Stimulated activated CD8-positive, alpha-beta memory T cell treated with anti-CD3 and anti-CD28 coated beads, Interleukin-4, amount 100 ng/mL, for 24 hours (primary cell): ENCODE measurements at places on chromosomes 2 and 18.

- no peak for DNase-seq
These were observed 800.2 kb downstream of the PLCL1 start for GRCh38 chr2:198604599-198604998.

DNA sequence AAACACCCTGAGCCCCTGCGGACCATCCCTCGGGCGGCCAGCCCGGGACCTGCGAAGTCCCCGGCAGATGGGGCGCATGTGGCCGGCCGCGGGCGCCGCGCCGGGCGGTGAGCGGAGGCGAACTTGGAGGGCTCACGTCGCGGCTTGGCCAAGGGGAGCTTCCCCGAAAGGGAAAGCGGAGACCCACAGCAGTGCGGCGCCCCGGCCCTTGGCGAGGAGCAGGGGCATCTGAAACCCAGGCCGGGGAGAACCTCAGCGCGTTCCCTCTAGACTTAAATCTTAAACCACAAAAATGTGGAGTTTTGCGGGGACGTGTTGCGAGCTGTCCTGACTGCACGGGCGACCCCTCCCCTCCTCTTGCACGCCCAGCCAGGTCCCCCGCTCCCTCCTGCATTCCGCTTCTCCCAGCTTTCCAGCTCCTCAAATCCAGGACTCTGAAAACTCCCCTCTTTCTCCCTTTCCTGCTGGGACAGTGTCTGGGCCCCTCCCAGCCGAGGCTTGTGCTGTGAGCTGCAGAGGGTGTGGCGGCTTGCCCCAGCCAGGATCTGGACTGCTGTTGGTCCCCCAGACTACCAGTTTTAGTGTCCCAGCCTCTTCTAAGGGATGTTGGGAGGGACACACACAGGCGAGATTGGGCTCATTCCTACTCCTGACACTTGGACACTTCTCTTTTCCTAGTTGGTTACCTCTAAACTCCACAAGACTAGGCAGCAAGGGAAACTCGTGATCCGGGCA is 1.3 kb downstream of the FMNL2 start:
- no peak for DNase-seq

- no peak for DNase-seq
These were observed 31.4 kb downstream of the KCNIP3 start for GRCh38 chr2:95328358-95329125.

GRCh38 chr18:21559195-21559594 is 41.3 kb downstream of the ESCO1 start:
- DNase-seq = no peak

DNA sequence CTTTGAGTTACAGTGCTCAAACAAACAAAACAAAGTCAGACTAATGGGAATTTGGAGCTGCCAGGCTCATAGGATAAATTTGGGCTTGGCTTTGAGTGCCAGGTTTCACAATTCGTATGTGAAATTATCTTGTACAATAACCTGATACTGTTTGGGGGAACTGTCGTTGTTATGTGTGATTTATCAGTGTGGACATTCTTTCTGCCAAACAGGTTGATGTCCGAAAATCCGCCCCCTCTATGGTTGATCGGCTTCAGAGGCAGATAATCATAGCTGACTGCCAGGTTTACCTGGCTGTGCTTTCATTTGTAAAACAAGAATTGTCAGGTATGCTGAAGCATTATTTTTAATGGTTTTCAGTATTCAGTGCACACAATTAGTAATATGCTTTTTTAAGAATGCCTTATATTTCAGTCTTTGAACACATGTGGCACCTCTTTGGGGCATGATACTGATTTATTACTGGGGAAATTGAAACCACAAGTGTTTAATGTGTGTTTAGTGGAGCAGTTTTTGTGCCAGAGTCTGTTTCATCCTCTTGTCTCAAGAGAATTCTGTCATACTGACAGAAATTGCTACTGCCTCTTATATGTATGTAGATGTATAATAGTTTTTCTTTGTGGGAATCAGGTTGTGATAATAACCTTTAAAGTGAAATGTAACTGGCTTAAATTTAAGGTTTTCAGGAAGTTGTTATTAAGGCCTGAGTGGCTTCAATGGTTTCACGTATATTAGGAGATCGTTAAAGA is 54.6 kb downstream of the TTC39C start:
- no peak for DNase-seq

DNA sequence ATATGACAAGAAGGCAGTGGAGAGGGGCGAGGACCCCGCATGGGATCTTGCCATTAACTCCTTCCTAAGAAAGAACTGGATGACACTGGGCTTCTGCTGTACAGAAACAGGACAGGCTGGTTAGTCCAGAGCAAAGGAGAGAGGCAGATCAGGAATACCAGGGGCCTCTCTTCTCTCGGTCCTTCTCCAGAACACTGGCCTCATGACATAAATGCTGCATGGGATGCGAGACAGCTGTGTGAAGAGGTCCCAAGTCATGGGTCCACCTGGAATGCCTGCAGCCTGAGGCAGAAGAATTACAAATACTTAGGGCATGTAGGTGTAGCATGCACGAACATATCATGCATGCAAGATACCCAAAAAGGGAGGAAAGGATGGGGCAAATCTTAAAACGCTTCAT is 9.1 kb downstream of the MBOAT2 start:
- no peak for DNase-seq

DNA sequence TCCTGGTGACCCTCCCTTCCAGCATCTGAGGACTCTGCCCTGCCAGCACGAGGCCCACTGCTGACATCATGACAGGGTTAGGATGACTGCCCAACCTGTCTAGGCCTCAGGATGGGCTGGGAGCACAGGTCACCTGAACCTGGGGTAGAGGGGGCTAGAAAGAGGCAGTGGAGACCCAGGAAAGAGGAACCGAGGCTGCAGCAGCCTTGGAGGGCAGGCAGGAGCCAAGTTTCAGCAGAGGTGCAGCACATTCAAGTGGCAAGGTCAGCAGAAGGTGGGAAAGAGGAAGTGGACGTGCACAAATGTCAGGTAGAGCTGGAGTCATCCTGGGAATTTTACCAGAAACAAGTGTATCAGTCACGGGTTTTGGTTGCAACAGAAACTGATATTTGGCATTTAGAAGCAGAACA is 13.6 kb upstream of the RAB10 start:
- DNase-seq = no peak

DNA sequence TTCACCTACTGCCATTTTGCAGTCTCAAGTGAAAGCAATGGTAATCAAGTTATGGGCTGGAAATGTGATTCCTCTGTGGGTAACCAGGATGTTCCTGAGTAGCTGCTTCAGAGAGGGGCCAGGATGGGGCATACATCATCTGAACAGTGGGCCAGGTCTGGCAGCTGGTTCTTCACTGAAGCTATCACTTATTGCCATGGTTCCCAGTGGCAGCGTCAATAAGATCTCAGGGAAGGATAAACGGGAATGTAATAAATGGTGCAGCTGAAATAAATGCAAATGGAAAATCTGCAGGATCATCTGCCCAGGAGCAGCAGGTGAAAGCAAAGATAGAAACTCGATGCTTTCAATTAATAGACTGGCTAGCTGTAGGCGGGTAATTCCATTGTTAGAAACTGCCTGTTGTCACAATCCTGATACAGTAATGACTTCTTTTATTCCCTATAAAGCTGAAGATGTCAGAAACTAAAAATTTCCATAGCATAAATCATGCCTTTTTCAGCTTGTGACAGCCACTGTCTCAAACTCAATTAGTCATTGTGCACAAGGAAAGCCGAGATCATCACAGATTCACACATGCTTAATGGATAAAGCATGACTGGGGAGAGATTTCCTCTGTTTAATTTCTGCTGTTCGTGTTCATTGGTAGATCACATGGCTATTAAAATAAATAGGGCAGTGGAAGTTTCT is 56.2 kb upstream of the CCDC85A start:
- no peak for DNase-seq

- no peak for DNase-seq
These were observed 211.8 kb downstream of the SLC8A1 start for GRCh38 chr2:40240070-40240469.

GRCh38 chr18:715626-716025 is 3.2 kb upstream of the ENOSF1 start:
- no peak for DNase-seq

DNA sequence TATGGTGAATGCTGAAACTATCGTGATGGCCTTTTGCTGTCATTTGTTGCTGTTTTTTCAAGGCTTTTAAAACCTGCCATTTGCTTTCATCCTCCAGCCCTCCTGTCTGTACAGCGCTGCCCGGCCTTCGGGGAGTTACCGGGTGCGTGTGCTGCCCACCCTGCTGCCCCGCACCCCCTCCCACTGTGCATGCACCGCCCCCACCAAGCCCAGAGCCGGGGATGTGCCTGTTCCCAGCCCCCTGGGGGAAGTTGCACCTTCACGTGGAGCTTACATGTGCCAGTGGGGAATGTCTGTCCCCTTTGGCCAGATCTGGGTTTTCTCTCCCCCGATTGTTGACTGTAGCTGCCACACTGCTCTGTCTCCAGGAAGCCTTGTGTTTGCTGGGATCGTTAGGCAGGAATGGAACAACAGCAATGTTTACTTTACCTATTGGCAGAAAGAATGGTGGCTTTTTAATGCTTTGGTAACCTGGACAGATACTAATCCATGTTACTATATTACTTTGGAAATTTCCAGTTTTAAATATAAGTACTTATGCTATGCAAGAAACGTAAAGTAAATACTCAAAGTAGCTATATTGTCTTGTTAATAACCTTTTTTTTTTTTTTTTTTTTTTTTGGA is 64.8 kb upstream of the RBM44 start:
- DNase-seq = no peak

GRCh38 chr2:98702858-98703620 is 27.9 kb downstream of the MGAT4A start:
- DNase-seq = no peak

GRCh38 chr2:47721296-47721695 is 61.6 kb upstream of the MSH6 start:
- no peak for DNase-seq

GRCh38 chr2:175180701-175181103 is 808 bp downstream of the ATP5MC3 start:
- peak; percentile 38 for DNase-seq

DNA sequence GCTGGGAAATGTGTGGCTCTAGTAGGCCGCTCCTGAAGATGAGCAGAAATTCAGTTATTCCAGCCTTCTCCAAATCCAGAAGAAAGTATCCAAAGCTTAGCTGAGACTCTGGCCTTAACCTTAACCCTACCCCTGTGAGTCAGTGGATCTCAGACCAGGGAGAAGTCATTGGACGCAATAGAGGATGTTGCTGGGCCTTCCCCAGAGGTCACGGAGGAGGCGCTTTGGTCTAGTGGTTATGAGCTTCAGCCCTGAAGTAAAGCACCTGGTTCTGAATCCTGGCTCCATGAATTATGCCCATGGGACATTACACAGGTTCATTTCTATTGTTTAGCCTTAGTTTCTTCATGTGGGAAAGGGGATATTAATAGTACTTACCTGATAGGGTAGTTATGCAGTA is 24.0 kb downstream of the PKDCC start:
- no peak for DNase-seq

DNA sequence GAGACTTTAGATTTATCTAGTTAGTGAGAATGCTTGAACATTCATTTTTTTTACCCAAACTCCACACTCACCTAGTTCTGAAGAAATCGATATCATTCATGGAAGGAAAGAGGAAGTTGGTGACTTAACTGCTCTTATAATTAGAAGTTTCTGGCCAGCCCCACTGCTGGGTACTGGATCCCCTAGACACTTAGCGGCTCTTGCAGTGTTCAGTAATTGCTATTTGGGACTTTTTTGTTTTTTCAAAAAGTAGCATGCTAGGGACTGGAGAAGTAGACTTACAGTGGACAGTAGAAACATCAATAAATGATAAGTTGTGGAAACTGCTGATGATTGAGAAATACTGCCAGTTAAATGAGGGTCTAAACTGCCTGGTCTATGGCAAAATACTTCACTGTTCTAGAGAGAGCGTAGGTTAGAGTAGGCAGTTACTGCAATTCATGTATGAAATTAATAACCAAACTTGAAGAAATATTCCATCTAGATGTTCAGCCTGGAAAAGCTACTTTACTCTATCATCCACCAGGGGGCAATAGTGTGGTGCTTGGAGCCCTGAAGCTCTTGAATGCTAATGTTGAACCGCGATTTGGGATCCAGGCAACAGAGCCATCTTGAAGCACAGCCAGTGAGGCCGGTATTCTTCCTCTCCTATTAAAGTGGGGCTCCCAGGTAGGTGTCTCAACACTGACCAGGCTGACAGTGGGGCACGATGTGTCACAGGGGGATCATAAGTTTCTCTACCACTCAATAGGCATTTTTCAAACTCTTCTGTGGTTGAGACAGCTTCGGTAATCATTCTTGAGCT is 146.1 kb upstream of the SESTD1 start:
- no peak for DNase-seq

- no peak for DNase-seq
These were observed 89.5 kb downstream of the MRPS9 start for GRCh38 chr2:105127289-105127915.

GRCh38 chr2:38116762-38117161 is 40.8 kb upstream of the CYP1B1 start:
- DNase-seq = no peak

DNA sequence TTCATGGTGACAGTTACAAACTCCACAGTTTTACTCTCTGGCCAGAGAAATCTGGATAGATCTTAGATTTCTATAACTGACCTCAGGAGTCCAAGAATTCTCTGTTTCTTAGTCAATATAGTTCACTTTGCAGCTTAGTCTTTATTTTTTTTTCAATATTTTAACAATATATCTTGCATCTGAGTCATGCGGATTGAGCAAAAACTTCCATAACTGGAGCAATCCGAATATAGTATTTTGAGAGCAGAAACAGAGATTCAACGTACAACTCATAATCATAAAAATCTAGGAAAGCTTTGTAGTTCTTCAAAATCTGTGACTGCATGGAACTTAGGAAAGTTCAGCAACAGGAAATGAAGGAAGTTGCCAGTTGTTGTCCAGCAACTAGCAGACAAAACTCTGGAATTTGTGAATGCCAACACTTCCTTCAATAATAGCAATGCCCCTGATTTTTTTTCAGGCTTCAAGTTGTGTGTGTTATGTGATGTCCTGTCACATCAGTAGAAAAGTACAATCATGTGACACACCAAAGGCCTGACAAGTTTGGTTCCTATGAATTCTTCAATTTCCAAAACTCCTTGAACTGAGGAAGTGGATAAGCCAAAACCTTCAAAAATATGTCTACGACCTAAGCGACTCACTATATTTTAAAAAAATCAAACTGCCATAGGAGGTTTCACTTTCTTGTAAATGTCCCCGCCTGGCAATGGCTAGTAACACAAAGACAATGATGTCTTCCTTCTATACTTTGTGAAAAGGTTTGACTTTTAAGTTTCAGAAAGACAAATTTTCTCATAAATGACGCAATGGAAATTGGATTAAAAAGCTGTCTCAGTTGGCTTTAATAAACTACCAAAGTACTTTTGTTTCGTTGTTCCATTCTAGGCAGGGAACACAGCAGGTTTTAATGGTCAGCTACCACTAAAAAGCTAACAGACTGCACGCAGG is 510.6 kb downstream of the ERBB4 start:
- no peak for DNase-seq

GRCh38 chr2:39665811-39666490 is at the start of gene TMEM178A:
Gene TMEM178A (plus strand): TSS chr2:39665917. CDS start chr2:39665975, 58 bp downstream.
- DNase-seq = no peak

- DNase-seq = no peak
These were observed 18.2 kb downstream of the NRP2 start for GRCh38 chr2:205700331-205701132.

DNA sequence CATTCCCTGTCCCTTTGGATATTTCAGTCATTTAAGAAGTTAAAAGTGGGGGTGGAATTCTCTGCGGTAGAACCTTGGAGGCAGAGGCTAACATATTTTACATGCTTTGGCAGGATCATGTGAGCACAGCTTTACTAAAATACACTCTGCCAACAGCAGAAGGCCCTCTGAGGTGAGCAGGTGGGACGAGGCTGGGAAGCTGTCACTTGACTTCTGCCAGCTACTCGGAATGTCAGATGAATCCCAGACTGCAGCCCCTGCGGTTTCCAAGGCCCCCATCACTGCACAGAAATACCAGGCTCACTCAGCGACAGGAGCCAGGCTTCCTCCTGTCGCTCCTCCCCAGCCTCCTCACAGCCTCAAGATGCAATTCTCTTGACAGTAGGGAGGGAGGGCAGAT is 220.9 kb upstream of the REV1 start:
- no peak for DNase-seq
